Ascending aorta (tissue), 2 donors: ENCODE measurements at places on chromosomes 1 and 21. TPM values are rescaled to one million over a fixed set of nuclear protein-coding genes. Genes with fewer than 3 reads are reported as not detected.

EPHA2 gene
- total RNA-seq = 42.7 TPM

KLHDC8A gene
- total RNA-seq = not detected

NT5C1A gene
- not detected for total RNA-seq

PADI3 gene
- not detected for total RNA-seq

TMEM240 gene
- total RNA-seq = not detected

TMEM125 gene
- not detected for total RNA-seq

CLDN14 gene
- total RNA-seq = not detected

ANGPTL3 gene
- not detected for total RNA-seq

FNDC5 gene
- 8.9 TPM for total RNA-seq

GJA4 gene
- total RNA-seq = 190 TPM

ANGPTL7 gene
- total RNA-seq = 2.0 TPM

SLAMF8 gene
- total RNA-seq = 6.7 TPM

LRRC38 gene
- not detected for total RNA-seq

FAM167B gene
- 26.1 TPM for total RNA-seq

SERTAD4 gene
- 4.0 TPM for total RNA-seq

SLFNL1 gene
- total RNA-seq = not detected

CACNA1S gene
- not detected for total RNA-seq

NHLH1 gene
- total RNA-seq = not detected

SPATA1 gene
- total RNA-seq = not detected

LAMB3 gene
- 0.75 TPM for total RNA-seq

PPM1J gene
- total RNA-seq = 10.0 TPM

NBPF4 gene
- not detected for total RNA-seq

HFM1 gene
- 0.32 TPM for total RNA-seq

MYBPHL gene
- not detected for total RNA-seq

SH3BGRL3 gene
- 228 TPM for total RNA-seq

SPRR5 gene
- total RNA-seq = not detected

CD160 gene
- total RNA-seq = not detected

UBE2J2 gene
- 25.2 TPM for total RNA-seq

CLEC20A gene
- total RNA-seq = not detected

NTMT2 gene
- total RNA-seq = not detected

SOD1 gene
- total RNA-seq = 87.7 TPM

ADGRL2 gene
- total RNA-seq = 48.9 TPM

ISG15 gene
- total RNA-seq = 125 TPM

FAM163A gene
- total RNA-seq = not detected

TMEM200B gene
- total RNA-seq = 18.5 TPM

FAM229A gene
- 12.2 TPM for total RNA-seq

TM2D1 gene
- total RNA-seq = 43.2 TPM

ZNF124 gene
- total RNA-seq = 33.1 TPM

BMP8A gene
- total RNA-seq = not detected

THEMIS2 gene
- 206 TPM for total RNA-seq

C1orf167 gene
- total RNA-seq = not detected

OR10Z1 gene
- total RNA-seq = not detected

ADGRL4 gene
- total RNA-seq = 73.5 TPM
